ENCODE measurements at places on chromosomes 3 and 15.

- DNase-seq = no peak
Observed at GRCh38 chr15:65623103-65623502, 1.4 kb downstream of the SLC24A1 start.

- DNase-seq = peak; percentile 69
Observed at GRCh38 chr3:50587806-50588758, 18.8 kb downstream of the HEMK1 start.

- DNase-seq = no peak
Observed at GRCh38 chr3:106485217-106485616, 616.4 kb upstream of the CBLB start.

GRCh38 chr3:141930801-141931200 is 54.4 kb downstream of the ATP1B3 start:
- no peak for DNase-seq

GRCh38 chr15:69871511-69872134 is 226.1 kb downstream of the TLE3 start:
- no peak for DNase-seq

DNA sequence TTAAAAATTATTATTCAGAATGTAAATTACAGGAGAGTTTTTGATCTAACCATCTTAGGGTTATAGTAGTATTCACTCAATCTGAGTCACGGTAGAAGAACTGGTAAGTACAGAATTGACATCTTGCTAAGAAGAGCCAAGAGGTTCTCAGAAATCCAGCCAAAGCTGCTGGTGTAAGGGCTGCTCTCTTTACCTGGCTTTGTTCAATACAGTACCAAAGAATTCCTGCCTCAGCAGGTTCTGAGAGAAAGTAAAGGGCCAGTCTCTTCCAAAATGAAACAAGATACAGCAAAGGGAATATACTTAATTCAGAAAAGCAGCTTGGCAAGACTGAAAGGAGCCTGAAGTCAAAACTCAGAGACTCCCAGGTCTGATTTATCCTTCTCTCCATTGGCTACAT is 193.1 kb downstream of the TNIK start:
- DNase-seq = no peak

- no peak for DNase-seq
Observed at GRCh38 chr15:98904544-98904943, 103.0 kb downstream of the PGPEP1L start.

GRCh38 chr3:50642382-50642781 is 25.4 kb downstream of the MAPKAPK3 start:
- no peak for DNase-seq

GRCh38 chr3:124451630-124452317 is 278.5 kb upstream of the UMPS start:
- DNase-seq = no peak

- DNase-seq = no peak
Observed at GRCh38 chr15:27175472-27176153, 204.6 kb downstream of the GABRG3 start.

DNA sequence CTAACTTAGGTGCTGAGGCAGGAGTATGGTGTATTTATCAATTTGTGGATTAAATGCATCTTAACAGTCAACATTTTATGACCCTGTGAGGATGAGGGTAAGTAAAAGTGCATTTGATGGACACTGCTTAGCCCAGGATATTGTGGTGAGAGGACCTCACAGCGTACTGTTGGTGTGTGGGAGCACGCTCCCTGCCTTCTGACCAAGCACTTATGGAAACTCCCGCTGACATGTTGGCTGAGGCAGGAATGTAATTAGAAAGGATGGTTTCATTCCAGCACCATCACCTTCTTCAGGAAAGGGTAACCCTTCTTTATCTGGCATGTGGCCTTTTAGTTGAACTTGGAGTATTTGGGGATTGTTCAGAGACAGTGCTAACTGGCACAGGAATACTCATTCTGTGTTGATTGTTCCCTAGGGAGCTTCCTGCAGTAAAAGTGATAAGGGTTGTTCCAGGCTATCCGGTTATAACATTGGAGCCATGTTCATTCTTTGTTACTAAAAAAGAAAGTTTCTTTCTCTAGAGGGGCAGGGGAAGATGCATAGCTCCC is 11.7 kb upstream of the FSTL1 start:
- no peak for DNase-seq

GRCh38 chr15:68469162-68470048 is 37.4 kb upstream of the ITGA11 start:
- no peak for DNase-seq

GRCh38 chr3:14847613-14848541 is 29.1 kb downstream of the FGD5 start:
- DNase-seq = no peak

GRCh38 chr3:4398941-4399245 is 68.2 kb downstream of the SUMF1 start:
- no peak for DNase-seq

DNA sequence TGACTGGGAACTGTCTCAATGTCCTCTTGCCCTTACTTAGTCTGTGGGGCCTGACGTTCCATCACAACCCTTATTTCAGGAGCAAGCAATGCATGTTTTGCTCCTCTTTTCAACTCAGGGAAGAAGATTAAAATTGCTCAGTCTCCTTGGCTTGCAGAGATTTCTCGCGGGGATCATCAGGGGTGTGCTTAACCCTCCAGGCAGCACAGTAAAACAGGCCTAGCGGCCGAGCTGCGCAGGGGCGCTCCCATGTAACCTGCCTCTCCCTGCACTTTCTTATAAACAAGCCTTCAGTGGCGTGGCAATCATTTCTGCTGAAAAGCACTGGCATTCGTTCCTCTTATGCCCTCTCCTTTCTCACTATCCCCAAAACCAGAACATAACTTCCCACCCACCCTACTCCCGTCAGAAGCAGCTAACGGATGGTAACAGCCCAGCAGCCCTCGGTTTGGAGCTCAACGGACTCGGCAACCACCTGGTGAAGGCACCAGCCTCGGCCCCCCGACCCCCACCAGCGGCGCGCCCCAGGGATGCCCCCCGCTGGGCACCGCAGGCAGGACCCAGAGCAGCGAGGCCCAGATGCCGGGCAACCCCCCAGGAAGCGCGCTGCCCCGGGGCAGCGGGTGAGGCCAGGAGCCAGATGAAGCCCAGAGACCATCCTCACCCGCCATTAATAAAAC is 1.1 kb downstream of the MCF2L2 start:
- DNase-seq = no peak

- no peak for DNase-seq
Observed at GRCh38 chr3:104992676-104993075, 374.0 kb upstream of the ALCAM start.

DNA sequence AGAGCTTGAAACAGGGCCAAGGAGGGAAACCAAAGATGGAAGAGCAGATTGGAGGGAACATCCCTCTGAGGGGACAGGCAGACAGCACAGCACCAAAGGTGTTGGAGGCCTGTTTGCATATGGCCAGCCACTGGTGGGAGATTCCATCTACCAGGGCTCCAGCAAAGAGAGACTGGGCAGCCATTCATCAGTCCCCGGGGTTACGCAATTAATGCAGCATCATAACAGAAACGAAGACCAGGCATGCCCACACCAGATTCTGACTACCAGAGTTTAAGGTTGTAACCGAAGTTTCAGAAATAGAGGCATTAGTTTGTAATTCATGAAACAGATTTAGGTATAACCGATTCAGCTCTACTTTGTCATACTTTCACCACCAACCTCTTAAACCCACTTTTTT is 58.1 kb downstream of the COL8A1 start:
- DNase-seq = no peak

DNA sequence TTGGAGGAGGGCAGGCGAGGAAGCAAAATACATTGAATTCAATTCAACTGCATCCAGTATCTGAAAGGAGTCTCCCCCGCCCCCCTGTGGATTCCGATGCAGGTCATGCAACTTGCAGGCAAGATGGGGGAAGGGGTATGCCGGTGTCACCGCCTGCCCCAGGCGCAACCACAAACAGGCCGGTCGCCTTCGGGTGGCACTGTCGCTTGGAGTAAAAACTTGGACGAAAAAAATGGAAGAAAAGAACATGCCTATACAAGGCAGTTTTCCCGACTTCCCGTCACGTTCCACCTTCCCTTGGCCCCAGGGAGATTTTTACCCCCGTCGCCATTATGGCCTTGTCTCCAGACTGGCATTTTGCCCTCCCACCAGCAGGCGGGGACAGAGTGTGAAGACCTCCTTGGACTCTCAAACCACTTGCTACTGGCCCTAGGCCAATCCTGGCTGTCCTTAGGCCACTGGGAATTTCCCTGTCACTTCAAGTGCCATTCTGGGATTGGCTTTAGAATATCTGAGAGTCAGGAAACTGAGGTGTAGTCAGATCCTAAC is 1.6 kb upstream of the NTRK3 start:
- no peak for DNase-seq

- DNase-seq = no peak
Observed at GRCh38 chr3:141076797-141077571, 25.8 kb downstream of the SPSB4 start.

- DNase-seq = no peak
Observed at GRCh38 chr15:65818927-65819562, 27.0 kb upstream of the DENND4A start.

- DNase-seq = no peak
Observed at GRCh38 chr3:101943029-101943428, 93.7 kb downstream of the NFKBIZ start.

- DNase-seq = no peak
Observed at GRCh38 chr15:101820781-101821180, 8.8 kb downstream of the OR4F15 start.

DNA sequence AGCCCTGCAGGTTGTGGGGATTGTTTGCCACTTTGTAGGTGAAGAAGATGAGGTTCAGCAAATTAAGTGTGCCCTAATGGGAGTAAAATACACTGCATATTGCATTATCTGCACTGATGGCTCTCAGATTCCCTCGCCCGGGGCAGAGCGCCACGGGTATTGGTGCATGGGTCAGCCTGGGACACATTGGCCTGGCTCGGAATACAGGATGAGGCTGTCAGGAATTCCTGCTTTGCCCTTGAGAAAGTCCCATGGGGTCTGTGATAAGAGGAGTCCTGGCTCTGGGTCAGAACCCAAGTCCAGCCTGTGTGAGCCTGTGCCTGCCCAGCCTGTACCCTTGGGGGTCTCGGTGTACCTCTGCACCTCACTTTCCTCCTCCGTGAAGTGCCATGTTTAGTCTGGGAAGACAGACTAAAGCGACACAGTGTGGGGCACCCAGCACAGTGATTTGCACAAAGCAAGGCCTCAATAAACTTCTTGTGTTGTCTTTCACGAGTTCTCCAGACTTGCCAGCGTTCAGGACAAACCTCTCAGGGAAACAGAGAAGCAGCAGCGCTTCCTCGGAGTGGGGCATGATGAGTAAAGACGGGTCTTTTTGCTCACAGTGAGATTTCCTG is 107.6 kb downstream of the LRRK1 start:
- no peak for DNase-seq

DNA sequence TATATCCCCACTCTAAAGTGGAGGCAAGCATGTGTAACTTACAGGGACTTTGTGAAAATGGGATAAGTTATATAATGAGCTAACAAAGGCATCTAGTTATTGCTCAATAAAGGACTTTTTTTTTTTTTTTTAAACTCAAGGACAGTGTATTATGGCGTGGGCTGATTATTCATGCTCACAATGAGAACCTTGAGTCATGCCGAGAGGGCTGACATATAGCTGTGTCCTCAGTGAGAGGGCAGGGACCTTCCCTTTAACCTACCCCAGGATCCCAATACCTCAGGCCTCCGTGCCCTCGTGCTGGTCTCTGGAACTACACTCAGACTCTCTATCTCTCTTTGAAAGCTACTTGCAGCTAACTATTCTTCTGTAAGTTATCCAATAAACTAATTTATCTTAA is 319.9 kb upstream of the ICE2 start:
- DNase-seq = no peak

DNA sequence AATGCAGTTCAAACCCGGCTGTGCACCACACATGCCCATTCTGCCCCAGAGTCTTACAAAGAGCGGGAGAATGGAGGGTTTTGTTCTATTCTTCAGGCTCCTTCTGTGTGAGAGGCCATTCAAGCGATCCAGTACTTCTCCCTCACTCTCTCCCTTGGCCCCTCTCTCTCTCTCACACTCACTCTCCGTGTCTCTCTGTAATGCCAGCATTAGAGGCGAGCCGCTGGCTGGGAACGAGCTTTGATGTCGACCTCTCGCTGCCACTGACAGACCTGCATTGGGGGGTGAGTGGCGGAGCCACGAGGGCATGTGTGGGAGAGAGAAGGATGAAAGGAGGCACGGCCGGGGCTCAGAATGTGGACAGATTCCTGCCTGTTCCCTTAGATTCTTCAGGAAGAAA is 231.7 kb upstream of the ARRDC4 start:
- no peak for DNase-seq

DNA sequence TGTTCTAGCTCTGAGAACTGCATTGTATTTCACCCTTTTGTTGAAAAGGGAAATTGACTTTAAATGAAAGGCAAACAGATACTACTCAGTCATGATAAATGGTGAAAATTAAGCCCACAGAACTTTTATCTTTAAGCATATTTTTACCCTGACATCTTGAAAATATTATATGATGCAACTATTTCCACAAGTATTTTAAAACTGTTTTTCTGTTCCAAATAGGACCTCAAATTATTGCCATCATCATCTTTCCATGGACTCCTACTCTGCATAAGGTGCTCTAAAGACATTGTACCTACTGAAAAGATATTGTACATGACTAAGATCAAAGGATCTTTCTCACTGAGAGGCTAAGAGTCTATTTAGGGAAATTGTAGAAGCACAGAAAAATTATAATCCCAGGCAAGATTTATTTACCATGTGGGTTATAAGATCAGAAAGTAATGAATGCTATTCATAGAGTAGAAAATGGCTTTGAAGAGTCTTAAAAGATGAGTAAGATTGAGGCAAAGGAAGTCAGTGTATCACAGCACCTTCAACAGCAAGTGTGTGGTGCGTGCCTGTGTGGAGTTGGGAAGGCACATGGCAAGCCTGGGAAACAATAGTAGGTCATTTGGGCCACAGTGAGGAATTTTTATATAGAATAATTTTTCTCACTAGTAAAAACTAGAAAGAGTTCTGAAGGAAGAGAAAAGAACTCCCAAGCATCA is 68.8 kb downstream of the VGLL3 start:
- no peak for DNase-seq

DNA sequence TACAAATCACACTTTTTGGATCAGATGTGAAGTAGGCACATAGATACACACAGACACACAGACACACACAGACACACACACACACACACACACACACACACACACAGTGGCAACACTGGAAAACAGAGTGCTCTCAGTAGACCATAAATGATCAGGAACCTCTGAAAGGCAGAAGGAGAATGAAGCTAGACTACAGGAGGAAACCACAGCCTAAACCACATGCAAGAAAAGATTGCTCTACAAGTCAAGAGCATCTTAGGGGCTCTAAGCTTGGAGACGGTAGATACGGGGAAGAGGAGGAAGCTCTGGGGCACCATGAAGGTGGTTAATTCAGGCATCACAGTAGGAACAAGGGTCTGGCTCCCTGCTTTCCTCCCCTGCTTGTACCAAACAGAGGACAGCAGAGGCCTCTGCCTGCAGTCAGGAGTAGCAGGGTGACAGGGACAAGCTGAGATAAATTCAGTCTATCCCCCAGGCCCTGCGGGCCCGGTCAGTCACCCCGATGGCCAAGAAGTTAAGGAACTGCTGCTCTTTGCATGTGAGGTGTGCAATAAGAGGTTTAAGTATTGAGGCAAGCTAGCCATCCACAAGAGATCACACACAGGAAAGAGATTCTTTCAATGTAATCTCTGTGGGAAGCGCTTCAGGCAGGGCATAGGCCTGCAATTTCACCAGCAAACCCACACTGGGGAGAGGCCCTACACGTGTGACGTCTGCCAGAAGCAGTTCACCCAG is 23.5 kb upstream of the ARPIN start:
- DNase-seq = no peak

GRCh38 chr3:107076946-107077345 is 300.3 kb upstream of the CCDC54 start:
- DNase-seq = no peak

GRCh38 chr15:25134546-25134945 is 179.8 kb downstream of the SNRPN start:
- DNase-seq = no peak
